Activated CD4-positive, alpha-beta T cell treated with anti-CD3 and anti-CD28 coated beads for 24 hours (primary cell): ENCODE measurements at places on chromosomes 11 and 22.

DNA sequence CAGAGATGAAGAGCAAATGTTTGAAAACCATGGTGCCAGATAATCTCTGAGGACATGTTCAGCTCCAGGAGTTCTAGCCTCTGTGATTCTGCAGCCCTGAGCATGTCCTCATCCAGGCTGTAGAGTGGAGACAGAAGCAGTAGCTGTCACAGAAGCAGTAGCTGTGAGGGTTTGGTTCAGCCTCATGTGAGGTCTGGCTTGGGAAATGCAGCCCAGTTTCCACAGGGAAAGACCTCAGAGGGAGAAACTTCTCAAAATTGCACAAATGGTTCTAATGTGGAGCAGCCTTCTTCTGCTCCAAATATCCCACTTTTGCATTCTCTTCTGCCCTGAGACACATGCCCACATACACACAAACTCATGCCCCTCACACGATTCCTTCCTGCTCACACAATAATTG is 48.4 kb downstream of the DBX1 start:
- DNase-seq = no peak

- no peak for DNase-seq
Observed at GRCh38 chr11:95108159-95108611, 18.5 kb downstream of the ENDOD1 start.

DNA sequence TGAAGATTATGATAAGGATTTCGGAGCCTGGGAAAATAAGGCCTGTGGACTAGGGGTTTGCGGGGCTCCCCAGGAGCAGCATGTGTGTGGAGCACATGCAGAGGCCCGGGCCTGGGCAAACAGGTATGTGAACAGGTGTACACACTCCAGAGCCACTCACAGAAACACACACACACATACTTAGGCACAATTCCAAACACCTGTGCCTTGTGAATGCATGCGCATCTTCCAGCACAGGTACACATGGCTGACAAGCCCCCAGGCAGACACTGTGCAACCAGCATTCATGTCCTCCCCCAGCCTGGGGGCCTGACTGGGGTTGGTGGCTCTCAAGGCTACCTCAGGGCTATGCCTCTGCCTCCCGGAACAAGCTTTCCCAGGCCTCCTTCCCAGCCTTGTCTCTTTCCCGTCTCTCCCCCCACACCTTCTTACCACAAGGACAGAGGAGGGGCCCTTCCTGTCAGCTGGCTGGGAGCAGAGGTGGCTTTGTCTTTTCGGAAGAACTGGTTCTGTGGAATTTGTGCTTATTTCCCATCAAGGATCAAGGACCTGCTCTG is 2.6 kb upstream of the P2RY6 start:
- DNase-seq = no peak

DNA sequence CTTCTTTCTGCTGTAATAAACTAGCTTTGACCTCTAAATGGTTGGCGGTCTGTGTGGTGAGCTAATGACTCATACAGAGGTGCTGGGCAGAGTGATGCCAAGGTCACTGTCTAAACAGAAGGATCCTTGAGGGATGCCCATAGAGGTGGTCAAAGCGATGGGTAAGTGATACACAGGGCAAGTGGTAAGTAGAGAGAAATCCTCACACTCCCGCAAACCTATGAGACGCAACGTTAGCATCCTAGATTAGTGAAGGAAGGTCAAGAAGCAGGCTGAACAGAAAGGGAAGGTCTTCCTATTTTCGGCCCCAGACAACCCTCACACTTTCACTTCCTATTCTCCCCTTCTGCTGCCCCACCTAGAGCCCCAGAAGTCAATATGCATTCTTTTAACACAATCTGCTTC is 65.6 kb upstream of the SESN3 start:
- DNase-seq = no peak

DNA sequence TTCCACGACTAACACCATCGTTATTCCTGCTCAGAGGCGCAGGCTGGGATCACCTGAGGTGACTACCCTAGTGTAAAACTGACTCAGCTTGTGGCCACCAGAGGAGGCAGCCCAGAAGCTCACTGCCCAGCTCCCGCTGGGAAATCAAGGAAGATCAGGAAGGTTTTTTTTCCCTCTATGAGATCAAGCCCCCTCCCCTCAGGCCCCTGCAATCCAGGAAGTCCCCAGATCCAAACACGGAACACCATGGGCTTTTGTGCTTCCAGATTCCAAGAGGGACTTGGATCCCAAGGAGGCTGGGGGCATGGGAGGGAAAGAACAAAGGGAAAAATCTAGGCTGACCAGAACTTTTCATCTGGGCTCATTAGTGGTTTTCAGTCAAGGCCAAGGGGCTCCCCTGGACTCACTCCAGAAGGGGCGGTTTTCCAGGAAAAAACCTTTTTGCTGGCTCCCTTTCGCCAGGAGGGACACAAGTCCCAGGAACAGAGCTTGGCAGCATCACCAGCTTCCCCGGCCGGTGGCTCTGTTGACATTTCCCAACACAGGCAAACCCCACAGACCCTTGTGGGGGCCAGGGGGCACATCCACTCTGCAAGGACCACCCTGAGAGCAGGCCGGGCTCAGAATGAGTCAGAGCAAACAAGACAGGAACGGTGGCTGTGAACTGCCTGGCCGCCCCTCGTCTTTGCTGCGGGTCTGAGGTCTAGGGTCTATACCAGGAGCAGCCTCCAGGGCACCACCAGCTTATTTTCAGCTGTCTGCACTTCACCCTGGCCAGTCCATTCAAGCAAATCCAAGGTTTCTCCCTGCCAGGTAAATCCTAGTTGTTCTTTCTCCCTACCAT is 36.8 kb downstream of the MYH9 start:
- DNase-seq = no peak
